NCI-H2029 (cell line): ENCODE measurements at places on chromosomes 12 and 14.

- no peak for DNase-seq
Measured at GRCh38 chr12:54304187-54304810, 3.5 kb upstream of the NFE2 start.

DNA sequence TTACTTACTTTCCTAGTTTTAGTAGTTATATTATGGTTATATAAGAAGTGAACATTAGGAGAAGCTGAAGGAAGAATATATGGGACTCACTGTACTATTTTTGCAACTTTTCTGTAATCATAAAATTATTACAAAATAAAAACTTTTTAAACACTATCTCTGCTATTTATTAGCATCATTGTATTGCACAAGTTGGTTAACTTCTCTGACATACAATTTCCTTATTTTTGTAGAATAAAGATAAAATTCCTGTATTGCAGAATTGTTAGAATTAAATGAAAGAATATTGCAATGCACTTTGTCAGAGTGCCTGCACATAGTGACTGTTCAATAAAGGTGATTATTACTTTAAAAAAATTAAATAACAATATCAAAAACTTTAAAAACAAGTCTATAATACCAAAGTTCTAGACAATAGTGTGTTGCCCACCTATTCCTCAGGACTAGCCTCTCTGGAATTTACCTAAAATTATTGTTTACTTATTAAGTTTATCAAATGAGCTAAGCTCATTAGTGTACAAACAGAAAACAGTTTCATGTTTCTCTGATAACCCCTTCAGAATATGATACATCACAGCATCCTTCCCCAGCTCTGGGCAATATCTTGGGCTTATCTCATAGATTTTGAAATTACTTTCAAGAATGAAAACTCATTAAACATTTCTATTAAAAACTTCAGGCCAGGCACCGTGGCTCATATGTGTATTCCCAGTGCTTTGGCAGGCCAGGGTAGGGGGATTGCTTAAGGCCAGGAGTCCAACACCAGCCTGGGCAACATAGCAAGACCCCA, 77.4 kb upstream of the TMPO start:
- no peak for DNase-seq

GRCh38 chr14:42140831-42141279, 534.2 kb downstream of the LRFN5 start:
- DNase-seq, result no peak

- no peak for DNase-seq
Measured at GRCh38 chr14:104422837-104423681, 156.5 kb upstream of the C14orf180 start.

- DNase-seq, result no peak
Measured at GRCh38 chr14:65496178-65496993, 83.9 kb downstream of the FUT8 start.

- DNase-seq, result no peak
Measured at GRCh38 chr14:103313704-103314103, 20.3 kb upstream of the EIF5 start.

GRCh38 chr12:102426599-102427542, 53.5 kb downstream of the IGF1 start:
- DNase-seq, result no peak

GRCh38 chr12:78931466-78931990, 67.0 kb downstream of the SYT1 start:
- no peak for DNase-seq

- no peak for DNase-seq
Measured at GRCh38 chr14:59154373-59154772, 34.1 kb upstream of the DAAM1 start.

DNA sequence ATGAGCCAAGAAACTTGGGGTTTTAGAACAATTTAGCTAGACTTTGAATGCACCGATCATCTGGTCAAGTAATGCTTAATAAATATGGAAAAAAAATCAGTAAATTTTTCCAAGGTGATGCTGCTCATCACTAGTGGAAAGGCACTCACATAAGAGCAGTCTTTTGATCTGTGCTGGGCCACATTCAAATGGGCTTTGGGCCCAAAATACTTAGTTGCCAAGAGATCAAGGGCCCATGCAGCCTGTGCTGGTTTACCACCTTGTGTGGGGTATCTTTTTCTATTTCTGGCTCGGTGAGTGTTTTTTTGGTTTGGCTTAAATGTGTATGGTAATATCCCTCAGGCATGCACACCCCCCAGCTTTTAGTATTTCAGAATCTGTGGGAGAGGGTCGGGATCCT, 943.2 kb downstream of the TMTC2 start:
- DNase-seq, result no peak

DNA sequence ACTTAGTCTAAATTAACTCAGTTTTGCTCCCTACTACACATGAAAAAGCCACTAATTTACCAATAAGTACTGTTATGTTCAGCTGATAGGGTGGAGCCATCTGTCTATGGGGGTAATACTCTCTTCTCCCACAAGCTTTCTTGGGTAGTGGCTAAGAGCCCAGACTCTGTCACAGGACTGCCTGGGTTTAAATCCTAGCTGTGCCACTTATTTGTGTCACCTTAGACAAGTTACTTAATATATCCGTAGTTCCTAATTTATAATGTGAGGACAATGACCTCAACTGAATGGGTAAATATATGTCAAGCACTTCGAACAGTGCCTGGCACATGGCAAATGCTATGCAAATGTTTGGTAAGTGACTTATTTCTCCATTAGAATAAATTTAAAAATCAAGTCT, 185.6 kb downstream of the DACT1 start:
- DNase-seq, result no peak

GRCh38 chr14:63551332-63551731, 8.2 kb upstream of the PPP2R5E start:
- DNase-seq, result no peak

GRCh38 chr12:82437744-82438143, 79.4 kb downstream of the METTL25 start:
- no peak for DNase-seq
